ENCODE measurements at places on chromosomes 4 and X.

GRCh38 chr4:160091631-160092030 lies 988.8 kb downstream of the RAPGEF2 start:
- DNase-seq: no peak

DNA sequence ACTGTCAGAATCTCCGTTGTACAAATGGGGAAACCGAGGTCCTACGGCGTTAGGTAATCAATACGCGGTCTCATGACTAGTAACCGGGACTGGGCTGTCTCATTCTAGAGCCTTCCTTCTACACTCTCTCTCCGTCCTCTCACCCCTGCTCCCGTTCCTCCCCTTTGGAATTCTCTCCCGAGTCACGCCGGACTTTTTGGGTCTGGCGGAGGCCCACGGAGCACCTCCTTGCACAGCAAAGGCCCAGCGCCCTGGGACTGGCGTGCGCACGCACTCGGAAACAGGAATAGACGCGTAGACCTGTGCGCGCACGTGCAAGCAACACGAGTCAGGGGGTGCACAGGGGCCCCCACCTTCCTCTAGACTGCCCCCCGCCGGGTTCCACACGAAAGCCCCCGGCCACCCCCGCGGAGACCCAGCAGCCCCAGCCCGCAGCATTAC lies 361 bp downstream of the QDPR start:
- DNase-seq: no peak

DNA sequence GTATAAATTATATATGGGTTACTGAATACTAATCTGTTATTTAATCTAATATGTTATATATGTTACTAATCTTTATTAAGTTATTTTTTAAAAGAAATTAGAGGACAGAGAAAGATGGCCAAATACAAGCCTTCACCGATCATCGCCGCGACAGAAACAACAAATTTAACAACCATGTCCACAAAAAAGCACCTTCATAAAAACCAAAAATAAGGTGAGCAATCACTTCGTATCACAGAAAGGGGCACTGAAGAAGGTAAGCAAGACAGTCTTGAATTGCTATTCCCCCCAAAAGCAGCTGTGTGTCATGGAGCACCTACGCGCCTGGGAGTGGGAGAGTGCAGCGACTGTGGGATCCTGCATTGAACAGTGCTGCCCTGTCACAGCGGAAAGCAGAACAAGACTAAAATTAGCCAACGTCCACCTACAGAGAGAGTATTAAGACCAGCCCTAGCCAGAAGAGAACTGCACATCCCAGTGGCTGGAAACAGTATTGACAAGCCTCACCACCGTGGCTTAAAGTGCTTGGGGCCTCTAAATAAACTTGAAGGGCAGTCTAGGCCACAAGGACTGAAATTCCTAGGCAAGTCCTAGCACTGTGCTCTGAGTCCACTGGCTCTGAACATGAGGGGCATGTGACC lies 38.5 kb downstream of the LRBA start:
- DNase-seq: no peak

- no peak for DNase-seq
Measured at GRCh38 chr4:158346576-158346975, 136.3 kb downstream of the TMEM144 start.

DNA sequence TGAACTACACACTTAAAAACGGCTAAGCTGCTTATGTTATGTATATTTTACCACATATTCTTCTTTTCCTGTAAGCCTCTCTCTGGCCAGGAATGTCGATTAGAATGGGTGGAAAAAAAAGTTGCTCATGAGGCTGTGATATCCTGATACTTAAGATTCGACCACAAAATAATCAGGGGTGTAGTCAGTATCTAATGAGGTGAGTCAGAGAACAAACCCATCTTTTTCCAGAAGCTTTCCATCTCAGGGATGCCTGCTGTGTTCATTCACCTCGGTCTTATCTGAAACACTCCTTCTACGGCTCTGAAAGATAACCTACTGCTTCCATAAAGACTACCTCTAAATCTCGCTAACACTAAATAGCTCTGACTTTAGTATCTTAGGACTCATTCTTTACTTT lies 142.7 kb upstream of the MAP3K15 start:
- DNase-seq: no peak

- DNase-seq: no peak
Measured at GRCh38 chr4:180219080-180219479, 2024.1 kb upstream of the TENM3 start.

DNA sequence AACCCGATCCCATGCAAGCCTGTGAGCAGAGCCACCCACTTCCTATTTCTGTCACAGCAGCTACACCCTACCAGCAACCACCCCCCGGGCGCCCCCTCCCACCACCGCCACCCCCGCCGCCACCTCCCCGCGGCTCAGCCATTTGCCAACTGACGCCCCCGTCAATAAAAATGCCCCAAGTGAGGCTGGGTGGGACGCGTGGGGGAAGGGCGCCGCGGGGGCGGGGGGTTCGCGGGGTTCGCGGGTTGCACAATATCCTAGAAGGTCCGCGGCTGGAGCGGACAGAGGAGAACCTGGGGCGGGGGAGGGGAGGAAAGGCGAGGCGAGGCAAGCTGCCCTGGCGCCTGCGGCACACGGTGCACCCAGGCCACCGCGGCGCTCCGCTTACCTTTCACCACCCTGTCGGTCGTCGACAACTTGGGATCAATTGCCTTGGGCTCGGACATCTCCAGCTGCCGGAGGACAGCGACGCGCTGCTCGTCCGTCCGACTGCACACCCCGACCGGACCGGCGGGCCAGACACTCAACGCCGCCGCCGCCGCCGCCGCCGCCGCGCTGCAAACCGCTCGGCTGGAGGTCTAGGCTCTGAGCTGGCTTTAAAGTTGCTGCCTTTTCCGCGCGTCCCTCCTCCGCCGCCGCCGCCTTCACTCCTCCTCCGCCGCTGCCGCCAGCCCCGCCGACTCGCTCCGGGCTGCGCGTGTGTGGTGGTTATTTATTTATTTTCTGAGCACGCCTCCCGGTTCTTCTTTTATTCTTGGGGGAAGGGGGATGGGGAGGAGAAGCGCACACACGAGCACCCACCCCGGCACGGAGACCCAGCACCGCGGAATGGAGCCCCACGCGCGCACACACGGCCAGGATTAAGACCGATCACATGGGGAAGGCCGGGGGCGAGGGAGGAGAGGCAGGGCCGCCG lies 717 bp downstream of the PPP3CA start:
- DNase-seq: no peak

GRCh38 chr4:37603070-37603468 lies 83.1 kb downstream of the RELL1 start:
- DNase-seq: peak; percentile 31

DNA sequence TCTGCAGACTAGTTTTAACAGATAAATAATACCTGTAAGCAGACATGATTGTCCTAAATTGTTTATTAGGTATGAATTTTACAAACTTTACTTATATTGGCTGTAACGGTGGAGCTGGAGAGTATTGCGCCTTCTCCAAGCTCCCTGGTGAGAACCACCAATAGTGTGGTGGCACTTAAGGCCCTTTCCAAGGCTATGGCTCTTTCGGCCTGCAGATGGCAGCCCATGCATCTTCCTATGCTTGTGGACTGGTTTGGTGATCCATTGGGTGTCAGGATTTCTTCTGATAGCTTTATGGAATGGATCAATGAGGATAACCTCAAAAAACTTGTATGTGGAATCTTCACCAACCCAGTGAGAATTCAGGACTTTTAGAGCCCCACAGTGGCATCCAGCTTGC lies 7.8 kb downstream of the LARP1B start:
- no peak for DNase-seq

DNA sequence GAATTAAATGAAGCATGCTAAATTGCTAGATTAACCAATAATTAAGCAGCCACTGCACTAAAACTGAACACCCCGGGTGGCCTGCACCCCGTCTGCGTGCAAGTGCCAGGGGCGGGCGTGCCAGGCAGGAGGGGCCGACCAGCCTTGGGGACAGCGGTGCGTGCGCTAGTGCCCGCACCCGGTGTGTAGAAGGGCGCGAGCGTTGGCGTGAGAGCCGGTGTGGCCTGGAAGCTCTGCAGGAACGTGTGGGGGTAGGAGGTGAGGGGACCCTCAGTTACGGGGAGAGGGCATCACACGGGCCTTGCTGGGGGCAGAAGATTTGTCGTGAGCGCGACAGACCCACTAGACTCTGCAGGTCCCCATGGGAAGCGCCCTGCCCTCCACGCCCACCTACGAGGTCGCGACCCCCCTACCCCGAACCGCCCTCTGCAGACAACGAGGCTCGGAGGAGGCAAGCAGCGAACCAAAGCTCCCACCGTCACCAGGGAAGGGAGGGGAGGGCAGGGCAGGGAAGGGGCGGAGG lies 105.8 kb downstream of the FAM53A start:
- DNase-seq: no peak

- no peak for DNase-seq
Measured at GRCh38 chrX:51440365-51440764, 56.0 kb downstream of the NUDT11 start.

- DNase-seq: no peak
Measured at GRCh38 chr4:140116442-140117104, 37.4 kb downstream of the MAML3 start.

GRCh38 chr4:156146571-156146970 lies 192.9 kb upstream of the CTSO start:
- DNase-seq: no peak

DNA sequence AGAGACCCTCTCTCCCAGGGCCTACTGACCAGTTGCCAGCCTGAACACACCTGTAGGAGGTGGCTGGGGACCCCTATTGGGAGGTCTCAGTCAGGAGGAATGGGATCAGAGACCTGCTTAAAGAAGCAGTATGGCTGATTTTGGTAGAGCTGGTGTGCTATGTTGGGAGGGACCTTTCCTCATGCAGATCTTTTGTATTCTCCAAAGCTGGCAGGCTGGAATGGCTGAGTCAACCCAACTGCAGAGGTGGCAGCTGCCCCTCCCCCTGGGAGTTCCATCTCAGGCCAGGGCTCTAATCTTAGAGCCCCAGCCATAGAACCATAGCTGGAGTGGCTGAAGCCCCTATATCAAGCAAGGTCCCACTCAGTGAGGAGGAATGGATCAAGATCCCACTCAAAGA lies 279.3 kb upstream of the BMP3 start:
- DNase-seq: no peak

- DNase-seq: no peak
Measured at GRCh38 chr4:142449771-142450373, 396.2 kb downstream of the INPP4B start.

DNA sequence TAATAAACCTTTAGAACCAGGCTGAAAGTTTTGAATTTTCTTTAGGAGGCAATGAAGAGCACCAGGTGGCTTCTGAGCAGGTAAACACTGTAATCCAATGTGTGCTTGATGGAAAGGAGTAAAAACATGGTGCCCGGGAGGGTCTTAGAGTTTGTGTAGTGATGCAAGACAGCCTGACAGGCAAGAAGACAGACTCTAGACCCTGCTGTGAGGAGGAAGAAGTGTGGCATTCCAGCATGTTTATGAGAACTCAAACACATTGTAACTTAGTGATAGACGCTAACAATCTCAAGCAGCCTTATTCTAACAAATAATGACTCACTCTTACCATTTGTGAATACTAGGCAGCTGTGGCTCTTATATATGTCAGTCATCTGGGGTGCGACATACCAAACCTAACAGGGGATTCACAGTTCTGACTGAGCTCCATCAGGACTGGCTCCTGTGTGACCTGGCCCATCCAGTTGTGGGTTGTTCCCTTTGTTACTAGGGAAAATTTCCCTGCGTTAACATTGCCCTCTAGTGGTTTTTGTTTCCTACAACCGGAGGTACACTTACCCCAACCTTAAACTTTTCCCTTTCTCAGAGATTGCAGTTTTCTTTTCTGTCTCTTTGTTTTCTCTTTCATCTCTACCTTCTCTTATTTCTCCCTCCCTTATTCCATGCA lies 53.8 kb downstream of the VSIG4 start:
- no peak for DNase-seq

GRCh38 chrX:51420610-51421009 lies 75.8 kb downstream of the NUDT11 start:
- DNase-seq: peak; percentile 19

DNA sequence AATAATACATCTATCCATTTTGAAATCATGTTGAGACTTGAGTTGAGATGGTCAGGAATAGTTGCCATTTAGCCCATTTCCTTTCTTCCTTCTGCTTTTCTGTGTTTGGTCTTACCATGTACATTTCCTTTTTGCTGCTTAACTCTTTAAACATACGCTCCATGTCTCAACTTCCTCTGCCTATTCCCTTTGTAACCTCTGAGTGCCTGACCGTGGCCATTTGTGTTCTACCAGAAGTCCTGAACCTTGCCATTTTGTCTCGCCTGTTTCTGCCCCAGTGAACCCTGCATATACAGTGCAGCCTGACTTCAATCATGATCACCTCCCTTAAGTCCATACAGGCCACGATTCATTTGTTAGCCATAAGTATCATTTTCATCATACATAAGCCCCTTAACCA lies 169.0 kb downstream of the RAPGEF2 start:
- no peak for DNase-seq

GRCh38 chr4:128858879-128859671 lies 49.6 kb downstream of the JADE1 start:
- peak; percentile 44 for DNase-seq

DNA sequence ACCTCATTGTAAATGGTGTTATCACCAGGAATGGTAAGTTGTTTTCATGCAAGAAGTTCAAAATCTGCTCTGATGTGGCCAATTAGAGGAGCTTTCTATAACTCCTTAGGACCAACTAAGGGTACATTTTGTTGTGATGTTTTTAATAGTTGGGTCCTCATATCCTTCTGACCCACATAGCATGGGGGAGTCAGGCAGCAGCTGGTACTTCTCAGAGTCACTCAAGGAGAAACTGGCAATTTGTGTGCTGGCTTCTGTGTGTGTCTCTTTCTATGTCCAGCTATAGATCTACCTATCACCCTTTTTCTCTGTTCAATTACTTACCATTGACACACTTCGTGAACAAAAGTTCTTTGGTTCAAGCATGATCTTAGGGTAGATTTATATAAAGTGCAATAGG lies 194.3 kb upstream of the TENM3 start:
- no peak for DNase-seq

DNA sequence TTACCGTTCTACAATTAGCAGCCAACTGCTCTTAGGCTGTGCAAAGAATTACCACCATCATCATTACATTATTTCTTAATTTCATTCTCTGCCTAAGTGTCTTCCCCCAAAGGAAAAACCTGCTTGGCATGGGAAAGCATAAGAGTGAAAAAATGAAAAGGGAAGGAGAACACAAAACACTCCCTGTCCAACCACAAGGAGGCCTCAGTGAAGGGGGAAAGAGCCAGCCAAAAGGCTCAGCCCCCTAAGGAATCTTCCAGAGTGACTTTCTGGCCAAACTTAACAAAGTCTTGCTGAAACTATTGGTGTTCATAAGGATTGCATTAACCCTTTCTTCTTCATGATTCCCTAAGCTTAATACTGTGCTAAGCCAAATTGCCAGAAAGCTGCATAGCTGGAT lies 287.4 kb downstream of the SMARCA1 start:
- no peak for DNase-seq

DNA sequence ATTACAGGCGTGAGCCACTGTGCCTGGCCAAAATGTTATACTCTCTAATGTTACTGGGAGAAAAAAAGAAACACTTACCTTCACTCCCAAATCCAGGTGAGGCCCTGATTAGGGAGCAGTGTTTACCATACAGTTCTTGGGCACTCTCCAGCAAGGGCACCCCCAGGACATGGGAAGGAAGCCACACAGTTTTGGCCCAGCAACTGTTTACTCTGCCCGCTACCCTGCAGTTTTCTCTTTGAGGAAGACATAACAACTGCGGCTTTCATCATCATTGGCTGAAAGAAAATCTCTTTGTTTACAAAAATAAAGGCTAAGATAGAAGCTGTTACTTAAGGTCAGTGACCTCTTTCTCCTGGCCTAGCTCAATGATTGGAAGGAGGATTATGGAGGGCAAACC lies 145.5 kb upstream of the DUSP21 start:
- DNase-seq: no peak

Measured in forelimb muscle (tissue), 1 donor.